ENCODE measurements at places on chromosomes 4 and X.
A peak's percentile ranks its signal among the peaks of the same experiment; 100 is the strongest.

DNA sequence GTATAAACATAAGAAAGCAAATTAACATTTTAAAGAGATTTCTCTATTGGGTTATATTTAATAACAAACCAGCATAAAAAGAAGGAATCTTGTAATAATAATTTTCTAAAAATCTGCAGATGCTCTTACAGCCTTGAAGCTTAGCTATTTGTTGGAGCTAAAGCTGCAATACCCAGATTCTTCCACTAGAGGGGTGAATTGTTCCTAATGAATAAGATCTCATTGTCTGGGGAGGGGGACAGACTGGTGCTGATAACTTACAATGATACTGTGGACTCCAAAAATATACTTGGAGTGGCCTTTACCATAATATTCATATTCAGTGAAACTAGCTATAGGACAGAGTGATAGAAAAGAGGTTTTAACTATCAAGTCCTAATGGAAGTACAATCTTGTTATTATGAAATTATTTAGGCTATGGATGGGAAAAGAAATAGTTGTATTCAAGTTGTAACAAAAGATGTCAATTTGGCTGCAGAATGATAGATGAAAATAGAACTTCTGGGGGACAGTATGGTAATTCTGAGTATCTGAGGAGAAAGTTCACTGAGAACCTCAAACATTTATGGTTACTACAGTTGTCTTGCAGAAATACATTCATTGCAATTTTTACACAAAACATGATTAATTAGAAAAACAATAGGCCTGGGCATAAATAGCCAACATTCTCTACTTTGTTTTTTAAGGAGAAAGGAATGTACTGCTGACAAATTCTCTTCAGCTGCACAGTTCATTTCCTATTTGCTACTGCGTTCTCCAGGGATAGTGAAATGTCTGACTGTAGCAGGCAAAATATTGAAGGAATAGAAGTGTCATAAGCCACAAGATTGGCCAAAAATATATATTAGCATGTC, 443.3 kb downstream of the GBA3 start:
- no peak for DNase-seq

- no peak for DNase-seq
Observed at GRCh38 chr4:64158648-64159326, 250.5 kb downstream of the TECRL start.

GRCh38 chrX:23826653-23827052, 43.7 kb downstream of the SAT1 start:
- DNase-seq = no peak

- no peak for DNase-seq
Observed at GRCh38 chr4:42678512-42678911, 21.6 kb upstream of the ATP8A1 start.

GRCh38 chr4:104848597-104849225, 298.0 kb upstream of the TET2 start:
- DNase-seq = no peak

- DNase-seq = no peak
Observed at GRCh38 chr4:159222043-159222552, 119.2 kb downstream of the RAPGEF2 start.

GRCh38 chr4:153877898-153878297, 89.0 kb upstream of the SFRP2 start:
- DNase-seq = no peak

DNA sequence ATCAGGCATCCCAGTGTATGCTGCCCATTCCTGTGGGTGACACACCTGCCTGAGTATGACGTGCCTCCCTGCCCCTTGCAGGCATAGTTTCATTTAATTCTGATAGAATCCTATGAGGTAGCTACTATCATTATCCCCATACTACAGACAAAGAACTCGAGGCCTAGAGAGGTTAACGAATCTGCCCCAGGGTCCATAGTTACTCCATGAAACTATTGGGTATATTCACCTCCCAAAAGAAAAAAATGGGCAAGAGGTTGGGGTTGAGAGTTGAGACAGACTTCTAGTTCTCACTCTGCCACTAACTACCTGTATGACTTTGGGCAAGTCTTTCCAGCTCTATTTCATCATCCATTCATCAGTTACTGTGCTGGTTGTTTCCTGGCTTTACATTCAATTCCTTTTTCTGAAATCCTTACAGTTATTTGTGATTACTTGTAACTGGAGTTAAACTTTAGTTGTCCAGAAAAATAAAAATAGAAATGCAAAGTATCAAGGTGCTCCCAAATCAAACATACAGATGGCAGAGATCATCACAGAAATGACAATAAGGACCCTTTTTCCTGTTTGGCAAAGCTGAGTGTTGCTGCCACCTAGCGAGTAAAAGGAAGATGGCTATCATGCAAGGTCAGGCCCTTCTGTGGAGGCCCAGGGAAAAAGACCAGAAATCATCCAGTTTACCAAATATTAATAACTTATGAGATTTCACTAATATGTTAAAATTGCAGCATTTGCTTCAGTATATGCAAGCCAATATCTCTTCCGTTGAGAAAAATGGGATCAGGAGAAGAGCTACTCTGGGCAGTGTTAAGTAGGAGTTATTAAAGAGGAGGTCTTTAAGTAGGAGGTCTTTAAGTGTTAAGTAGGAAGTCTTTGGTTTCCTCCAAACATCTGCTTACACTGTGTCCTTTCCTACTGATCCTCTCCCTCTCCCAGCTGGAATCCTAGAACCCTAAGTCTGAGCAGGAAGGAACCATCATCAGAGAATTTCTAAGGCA, 17.1 kb upstream of the MAP7D3 start:
- DNase-seq = peak; percentile 29

- DNase-seq = no peak
Observed at GRCh38 chr4:80963051-80963450, 67.5 kb upstream of the BMP3 start.

GRCh38 chrX:138691186-138691585, 20.3 kb downstream of the FGF13 start:
- DNase-seq = no peak

- no peak for DNase-seq
Observed at GRCh38 chr4:171919314-171919713, 106.1 kb downstream of the GALNTL6 start.

DNA sequence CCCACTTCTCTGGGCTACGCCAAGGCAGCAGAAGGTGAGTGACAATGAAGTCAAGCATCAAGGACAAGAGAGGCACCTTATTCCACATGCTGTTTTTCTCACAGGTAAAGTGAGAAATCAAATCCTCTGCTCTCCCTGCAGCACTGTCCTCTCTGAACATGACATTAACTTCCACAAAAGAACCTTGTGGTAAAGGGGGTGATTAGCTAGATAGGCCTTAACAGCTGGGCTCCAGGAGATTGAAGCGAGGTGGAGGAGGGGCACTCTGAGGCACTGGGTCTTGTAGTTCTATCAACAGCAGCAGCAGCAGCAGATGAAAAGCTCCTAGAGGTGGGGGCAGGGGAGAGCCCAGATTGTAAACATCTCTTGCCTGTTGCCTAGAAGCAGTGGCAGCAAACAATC, 96.8 kb upstream of the CXXC4 start:
- DNase-seq = no peak

DNA sequence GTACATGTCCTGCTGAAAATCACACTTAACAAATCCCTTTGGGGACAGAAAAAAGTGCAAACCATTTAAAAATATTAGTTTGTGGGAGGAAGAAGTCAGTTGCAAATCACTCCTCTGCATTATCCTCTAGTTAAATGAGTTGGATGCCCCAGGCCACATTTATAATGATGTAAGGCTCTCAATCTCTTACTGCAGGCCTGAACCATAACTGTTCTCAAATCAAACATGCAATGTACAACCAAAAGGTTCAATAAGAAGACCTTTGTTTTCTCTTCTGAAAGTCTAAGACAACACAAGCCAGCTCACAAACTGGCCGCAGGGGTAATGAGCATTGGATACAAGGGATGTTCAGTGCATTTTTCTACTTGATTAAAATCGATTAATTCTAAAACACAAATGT, 39.7 kb downstream of the IGFBP7 start:
- DNase-seq = no peak

DNA sequence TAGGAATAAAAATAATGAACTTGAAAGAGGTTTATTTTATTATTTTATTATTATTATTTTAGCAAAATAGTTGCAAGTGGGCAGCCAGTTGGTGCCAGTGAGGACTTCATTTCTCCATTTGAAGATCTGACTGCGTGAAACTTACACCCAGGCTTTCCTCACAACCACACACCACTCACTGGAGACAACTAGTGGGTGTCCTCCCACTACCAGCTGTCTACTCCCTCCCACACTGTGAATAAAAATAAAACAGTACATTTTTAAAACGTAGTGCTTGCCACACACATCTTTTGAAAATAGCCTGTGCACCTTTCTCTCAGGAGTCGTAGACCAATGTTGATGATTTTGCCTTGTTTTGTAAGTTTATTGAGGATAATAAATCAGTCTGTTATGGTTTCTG, 7.4 kb downstream of the FGF13 start:
- no peak for DNase-seq

- DNase-seq = no peak
Observed at GRCh38 chrX:1244164-1245076, 24.2 kb upstream of the CSF2RA start.

DNA sequence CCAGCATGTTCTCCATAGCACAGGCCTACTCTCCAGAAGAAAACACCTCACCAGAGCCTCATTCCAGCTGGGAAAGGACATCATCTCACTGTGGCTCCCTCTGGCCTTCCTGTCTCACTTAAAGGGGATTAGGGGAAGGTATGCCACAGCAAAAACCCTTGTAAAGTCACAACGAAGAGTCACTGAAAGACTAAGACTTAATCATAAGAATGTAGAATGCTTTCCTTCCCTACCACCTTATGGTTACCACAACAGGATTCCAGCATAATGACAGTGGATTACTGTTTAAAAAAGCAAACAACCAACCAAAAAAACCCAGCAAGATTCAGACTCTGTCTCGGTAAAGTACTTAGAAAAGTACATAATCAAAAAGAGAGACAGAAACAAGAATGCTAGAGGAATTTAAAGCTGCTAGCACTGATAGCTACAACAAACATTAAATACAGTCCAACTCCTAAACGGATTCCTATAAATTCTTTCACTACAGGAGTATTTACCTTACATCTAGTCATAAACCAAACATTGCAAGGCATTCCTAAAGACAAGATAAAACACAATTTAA, 75.1 kb downstream of the BANK1 start:
- DNase-seq = no peak

- DNase-seq = no peak
Observed at GRCh38 chr4:77110730-77111129, 34.9 kb upstream of the CCNI start.

DNA sequence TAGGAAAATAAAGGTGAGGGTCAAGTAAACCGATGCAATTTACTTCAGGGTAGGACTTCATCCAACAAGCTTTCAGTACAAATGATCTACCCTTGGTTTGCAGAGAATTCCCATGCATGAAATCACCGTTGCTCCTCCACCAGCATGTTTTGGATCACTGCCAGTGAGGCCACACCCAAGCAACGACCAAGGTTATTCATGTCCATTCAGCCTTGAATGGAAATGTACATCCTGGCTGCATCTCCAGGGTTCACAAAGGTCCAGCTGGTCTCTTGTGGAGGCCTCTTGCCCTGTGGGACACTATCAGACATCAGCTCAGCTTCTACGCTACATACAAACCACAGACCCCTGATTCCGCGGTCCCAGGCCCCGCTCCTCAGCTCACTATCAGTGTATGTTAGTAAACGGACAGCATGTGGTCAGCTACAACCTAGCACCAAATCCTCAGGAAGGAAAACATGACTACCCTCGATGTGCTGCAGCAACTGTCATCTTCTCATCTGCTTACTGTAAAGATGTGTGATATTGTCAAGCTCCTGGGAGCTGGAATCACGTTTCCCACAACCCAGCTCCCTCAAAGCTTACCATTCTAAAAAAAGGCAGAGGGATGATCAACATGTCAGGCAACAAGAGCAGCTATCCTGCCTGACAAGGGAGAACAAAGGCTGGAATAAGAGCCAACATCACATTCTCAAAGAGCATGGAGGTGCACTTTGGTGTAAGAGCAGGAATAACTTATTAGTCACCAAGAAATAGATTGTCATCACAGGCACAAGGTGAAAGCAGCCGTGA, 4.9 kb downstream of the LYAR start:
- DNase-seq = no peak

DNA sequence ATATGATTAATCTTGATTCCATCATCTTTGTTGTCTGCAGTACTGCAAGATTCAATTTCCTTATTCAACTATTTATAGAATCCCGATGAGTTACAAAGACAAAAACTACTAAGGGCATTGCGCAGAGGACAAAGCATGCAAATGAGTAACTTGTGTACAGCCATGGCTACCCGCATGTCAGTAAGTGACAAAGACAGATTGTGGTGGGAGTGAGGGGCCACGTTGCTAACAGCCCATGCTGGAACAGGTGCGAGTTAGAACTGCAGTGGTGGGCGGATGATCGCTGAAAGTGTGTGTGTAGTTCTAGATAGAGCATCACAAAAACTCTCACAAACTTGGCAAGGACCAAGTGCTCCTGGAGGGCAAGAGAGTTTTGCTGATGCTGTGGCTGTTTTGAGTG, 49.5 kb downstream of the ACOX3 start:
- no peak for DNase-seq

DNA sequence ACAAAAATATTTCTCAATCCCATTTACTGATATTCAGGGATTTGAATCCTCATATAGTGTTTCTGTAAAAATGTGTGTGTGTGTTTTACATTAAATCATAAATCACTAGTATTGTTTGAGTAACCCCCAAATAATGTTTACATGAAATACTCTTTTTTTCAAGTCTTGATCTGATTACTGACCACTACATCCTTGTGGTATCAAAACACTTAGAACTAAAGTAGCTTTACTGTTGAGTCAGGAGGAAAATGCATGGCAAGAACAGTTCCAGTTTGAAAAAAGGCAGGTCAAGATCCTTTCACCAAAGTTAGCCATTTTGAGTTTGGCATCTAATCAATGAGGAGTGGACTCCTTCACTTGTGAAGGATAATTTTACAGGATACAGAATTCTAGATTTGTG, 3.6 kb upstream of the WDR19 start:
- no peak for DNase-seq

DNA sequence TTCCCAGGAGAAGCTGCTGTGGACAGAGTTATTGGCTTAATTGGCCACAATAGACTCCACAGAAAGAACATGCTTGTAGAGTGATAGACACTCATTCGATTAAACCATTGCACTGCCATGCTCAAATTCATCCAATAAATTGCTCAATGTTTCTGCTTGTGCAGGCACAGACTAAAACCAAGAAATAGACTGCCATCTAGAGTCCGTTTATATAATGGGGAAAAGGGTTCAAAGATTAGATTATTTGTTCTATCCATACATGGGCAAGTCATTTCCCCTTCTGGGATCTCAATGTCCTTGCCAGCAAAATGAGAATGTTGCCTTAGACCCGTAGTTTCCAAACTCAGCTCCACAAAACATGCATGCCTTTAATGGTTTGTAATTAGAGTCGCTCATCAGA, 8.7 kb downstream of the SMIM10 start:
- DNase-seq = no peak

- DNase-seq = no peak
Observed at GRCh38 chr4:175823015-175823742, 11.1 kb upstream of the GPM6A start.
